ENCODE measurements at places on chromosomes 5 and 9. TPM values are rescaled to one million over a fixed set of nuclear protein-coding genes. Genes with fewer than 3 reads are reported as not detected.

Gene PRR7
- total RNA-seq = 5.2 TPM

DNA sequence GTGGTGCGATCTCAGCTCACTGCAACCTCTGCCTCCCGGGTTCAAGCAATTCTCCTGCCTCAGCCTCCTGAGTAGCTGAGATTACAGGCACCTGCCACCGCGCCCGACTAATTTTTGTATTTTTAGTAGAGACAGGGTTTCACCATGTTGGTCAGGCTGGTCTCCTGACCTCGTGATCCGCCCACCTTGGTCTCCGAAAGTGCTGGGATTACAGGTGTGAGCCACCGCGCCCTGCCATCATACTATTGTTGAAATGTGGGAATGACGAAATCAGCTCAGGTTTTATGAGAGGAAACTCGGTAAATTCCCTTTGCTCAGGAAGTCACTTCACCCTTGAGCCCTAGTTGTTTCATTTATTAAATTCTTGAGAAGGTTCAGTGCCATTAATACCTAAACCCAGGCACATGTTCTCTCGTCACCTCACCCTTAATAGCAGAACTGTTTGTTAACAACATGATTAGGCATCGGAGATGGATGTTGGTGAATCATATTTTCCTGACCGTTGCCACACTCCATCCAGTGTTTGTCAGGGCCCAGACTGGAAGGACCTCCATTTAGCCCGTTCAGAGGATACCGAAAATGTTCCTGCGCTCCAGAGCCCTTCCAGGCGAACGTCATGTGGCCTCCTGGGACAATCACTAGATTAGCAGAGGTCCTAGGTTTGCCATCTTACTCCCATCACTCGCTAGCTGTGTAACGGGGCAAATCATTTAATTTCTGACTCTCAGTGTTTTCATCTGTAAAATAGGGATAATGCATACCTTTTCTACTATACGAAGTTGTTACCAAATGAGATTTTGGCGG, 20.0 kb upstream of the CREBRF start:
- peak overlapping the region; percentile 71 for H3K27ac ChIP-seq
- peak overlapping the region; percentile 44 for H3K4me3 ChIP-seq
- H3K27me3 ChIP-seq = no peaks in the 10 kb centered on the region
- H3K36me3 ChIP-seq = peaks cover 6% of the 10 kb centered on the region
- DNase-seq = no peak

DNA sequence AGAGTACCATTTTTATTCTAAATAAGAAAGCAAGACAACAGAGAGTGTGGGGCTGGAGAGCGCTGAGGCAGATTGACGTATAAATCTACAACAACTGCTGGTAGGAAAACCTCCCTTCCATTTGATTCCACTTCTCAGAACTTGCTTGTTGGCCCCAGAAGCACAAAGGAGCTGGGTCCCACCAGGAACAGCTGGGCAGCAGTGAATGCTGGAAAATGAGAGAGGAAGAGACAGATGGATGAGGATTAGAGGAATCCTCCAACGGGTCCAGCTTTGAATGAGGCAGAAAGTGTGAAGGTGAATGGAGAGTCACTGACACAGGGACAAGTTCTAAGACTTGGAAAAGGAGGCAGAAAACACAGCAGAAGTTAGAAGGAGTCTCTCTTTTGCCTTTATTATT, 14.8 kb downstream of the TAS2R1 start:
- H3K36me3 ChIP-seq = no peaks in the 10 kb centered on the region
- no peak for DNase-seq
- H3K4me1 ChIP-seq = no peaks in the 10 kb centered on the region
- no peaks in the 10 kb centered on the region for H3K27me3 ChIP-seq

GRCh38 chr5:138438724-138439476, at the start of gene REEP2:
Gene REEP2 (plus strand): TSS chr5:138439057. CDS start chr5:138439209, 152 bp downstream.
- H3K4me3 ChIP-seq = no peak within 1 kb of the TSS
- H3K36me3 ChIP-seq = peaks cover 18% of the 10 kb centered on the region
- H3K4me1 ChIP-seq = peaks cover 13% of the 10 kb centered on the region
- no peaks in the 10 kb centered on the region for H3K27me3 ChIP-seq

GRCh38 chr5:86929123-86929766, 311.5 kb downstream of the COX7C start:
- H3K4me3 ChIP-seq = no peak overlapping the region
- H3K4me1 ChIP-seq = no peaks in the 10 kb centered on the region
- H3K27me3 ChIP-seq = no peaks in the 10 kb centered on the region
- DNase-seq = no peak
- no peak overlapping the region for H3K27ac ChIP-seq

GRCh38 chr5:14184082-14184481, 40.9 kb downstream of the TRIO start:
- H3K4me3 ChIP-seq = no peak overlapping the region
- no peaks in the 10 kb centered on the region for H3K4me1 ChIP-seq
- DNase-seq = no peak
- H3K27me3 ChIP-seq = no peaks in the 10 kb centered on the region
- no peaks in the 10 kb centered on the region for H3K36me3 ChIP-seq

DNA sequence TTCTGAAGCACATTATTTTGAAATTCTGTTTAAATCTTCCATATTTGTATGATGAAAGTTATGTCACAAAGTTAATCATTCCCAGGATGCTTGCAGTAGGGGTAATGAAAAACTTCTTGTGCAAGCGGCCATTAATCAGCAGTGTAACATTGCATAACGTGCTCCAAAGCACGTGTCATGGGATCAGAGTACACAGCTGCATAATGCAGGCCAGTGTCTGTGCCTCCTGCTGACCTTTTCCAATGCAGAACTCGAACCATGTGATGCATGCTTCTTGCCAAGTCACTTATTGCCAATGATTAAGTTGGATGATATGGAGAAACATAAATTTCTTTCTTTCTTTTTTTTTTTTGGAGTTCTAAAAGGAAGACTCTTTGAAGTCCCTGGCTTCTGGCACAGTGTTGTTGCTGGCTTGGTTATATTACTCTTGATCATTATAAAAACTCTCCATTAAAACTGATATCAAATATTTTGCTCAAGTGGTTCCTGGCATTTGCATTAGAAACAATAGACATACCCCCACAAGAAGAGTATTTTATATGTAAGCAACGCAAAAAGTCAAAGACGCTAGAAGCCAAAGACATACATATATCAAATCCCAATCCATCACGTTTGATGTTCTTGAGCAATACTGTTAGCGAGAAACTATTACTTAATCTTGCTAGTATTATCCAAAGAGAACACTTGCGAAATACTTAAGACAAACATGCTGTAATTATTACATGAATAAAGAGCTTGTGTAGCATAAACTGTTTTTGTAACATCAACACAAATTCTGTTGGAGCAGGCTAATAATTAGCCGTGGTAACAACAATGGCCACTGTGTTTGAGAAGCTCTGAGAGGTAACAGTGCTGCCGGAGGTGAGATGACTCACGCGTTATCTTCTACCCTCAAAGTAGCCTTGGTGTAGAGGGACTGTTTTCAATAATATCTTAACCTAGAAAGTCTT, 164.2 kb downstream of the AUH start:
- DNase-seq = no peak
- no peak overlapping the region for H3K27ac ChIP-seq
- no peaks in the 10 kb centered on the region for H3K36me3 ChIP-seq
- peaks cover 27% of the 10 kb centered on the region for H3K4me1 ChIP-seq

Gene CBY3
- 0.76 TPM for total RNA-seq

DNA sequence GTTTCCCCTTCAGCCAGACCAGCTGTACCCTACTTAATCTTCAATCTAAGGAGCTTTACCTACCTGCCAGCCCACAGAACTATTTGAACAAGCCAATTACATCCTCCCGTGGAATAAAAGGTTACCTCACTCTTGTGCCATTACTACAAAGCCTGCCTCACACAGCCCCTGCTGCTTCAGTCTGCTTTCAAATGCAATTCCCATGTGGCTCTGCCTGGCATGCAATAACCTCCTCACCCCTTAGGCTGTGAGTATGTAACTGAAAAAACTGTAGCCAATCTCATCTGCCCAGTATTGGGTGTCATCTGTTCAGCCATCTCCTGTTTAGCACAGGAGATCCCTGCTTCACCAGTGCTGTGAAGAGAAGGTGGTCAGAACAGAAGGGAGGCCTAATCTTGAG, 6.1 kb upstream of the GCNT1 start:
- no peaks in the 10 kb centered on the region for H3K27me3 ChIP-seq
- no peak overlapping the region for H3K4me3 ChIP-seq
- H3K27ac ChIP-seq = no peak overlapping the region

GRCh38 chr9:92740009-92740408, 24.6 kb downstream of the BICD2 start:
- DNase-seq = no peak
- H3K27me3 ChIP-seq = no peaks in the 10 kb centered on the region
- H3K36me3 ChIP-seq = no peaks in the 10 kb centered on the region
- H3K27ac ChIP-seq = no peak overlapping the region
- no peak overlapping the region for H3K4me3 ChIP-seq
- peaks cover 72% of the 10 kb centered on the region for H3K4me1 ChIP-seq

GRCh38 chr9:13732290-13732689, 452.8 kb upstream of the MPDZ start:
- H3K36me3 ChIP-seq = no peaks in the 10 kb centered on the region
- no peaks in the 10 kb centered on the region for H3K4me1 ChIP-seq
- H3K27me3 ChIP-seq = no peaks in the 10 kb centered on the region
- H3K27ac ChIP-seq = no peak overlapping the region

GRCh38 chr5:34485768-34486030, 170.4 kb upstream of the RAI14 start:
- no peak overlapping the region for H3K27ac ChIP-seq
- no peaks in the 10 kb centered on the region for H3K27me3 ChIP-seq
- H3K4me1 ChIP-seq = no peaks in the 10 kb centered on the region
- DNase-seq = no peak

Gene SPATA31E1
- total RNA-seq = not detected

Gene WWC1
- total RNA-seq = 2.0 TPM

DNA sequence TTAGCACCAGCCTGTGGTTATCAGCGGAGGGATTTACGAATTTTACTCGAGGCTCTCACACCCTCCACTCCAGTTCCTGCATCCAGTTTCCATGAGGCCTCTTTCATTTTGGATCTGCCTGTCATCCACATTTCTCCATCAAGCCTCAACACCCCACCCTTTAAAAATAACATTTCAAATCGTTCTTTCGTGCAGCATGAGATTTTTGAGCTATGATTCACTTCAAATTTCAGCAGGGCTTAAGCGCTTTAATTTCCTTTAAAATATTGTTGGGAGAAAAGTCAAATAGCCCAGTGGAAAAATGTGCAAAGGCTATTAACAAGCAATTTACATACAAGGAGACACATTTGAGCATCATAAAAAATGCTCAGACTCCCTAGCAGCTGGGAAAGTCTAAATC, 103.2 kb downstream of the MSX2 start:
- no peak overlapping the region for H3K27ac ChIP-seq
- H3K36me3 ChIP-seq = no peaks in the 10 kb centered on the region
- no peaks in the 10 kb centered on the region for H3K4me1 ChIP-seq
- H3K27me3 ChIP-seq = no peaks in the 10 kb centered on the region
- no peak for DNase-seq

Gene ANGPTL2
- total RNA-seq = not detected

DNA sequence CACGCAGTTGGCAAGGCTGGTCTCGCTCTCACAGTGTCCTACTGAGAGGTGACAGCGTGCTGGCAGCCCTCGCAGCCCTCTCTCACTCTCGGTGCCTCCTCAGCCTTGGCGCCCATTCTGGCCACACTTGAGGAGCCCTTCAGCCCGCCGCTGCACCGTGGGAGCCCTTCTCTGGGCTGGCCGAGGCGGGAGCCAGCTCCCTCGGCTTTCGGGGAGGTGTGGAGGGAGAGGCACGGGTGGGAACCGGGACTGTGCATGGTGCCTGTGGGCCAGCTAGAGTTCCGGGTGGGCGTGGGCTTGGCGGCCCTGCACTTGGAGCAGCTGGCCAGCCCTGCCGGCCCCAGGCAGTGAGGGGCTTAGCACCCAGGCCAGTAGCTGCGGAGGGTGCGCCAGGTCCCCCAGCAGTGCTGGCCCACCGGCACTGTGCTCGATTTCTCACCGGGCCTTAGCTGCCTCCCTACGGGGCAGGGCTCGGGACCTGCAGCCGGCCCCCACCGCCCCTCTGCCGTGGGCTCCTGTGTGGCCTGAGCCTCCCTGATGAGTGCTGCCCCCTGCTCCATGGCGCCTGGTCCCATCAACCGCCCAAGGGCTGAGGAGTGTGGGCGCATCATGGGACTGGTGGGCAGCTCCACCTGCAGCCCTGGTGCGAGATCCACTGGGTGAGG, 15.7 kb upstream of the RNF180 start:
- no peak overlapping the region for H3K4me3 ChIP-seq
- no peaks in the 10 kb centered on the region for H3K27me3 ChIP-seq
- H3K36me3 ChIP-seq = no peaks in the 10 kb centered on the region
- H3K4me1 ChIP-seq = no peaks in the 10 kb centered on the region

- no peak overlapping the region for H3K27ac ChIP-seq
- no peaks in the 10 kb centered on the region for H3K36me3 ChIP-seq
These were observed 130.7 kb upstream of the NTRK2 start for GRCh38 chr9:84538879-84539278.

GRCh38 chr5:154059583-154059982, 20.8 kb downstream of the MFAP3 start:
- H3K36me3 ChIP-seq = no peaks in the 10 kb centered on the region
- H3K27me3 ChIP-seq = no peaks in the 10 kb centered on the region
- peak; percentile 44 for DNase-seq
- H3K27ac ChIP-seq = no peak overlapping the region

- H3K27ac ChIP-seq = no peak overlapping the region
- H3K27me3 ChIP-seq = no peaks in the 10 kb centered on the region
- H3K4me3 ChIP-seq = no peak overlapping the region
These were observed 498.5 kb upstream of the TYRP1 start for GRCh38 chr9:12194731-12195130.

Gene IFNA5
- not detected for total RNA-seq

DNA sequence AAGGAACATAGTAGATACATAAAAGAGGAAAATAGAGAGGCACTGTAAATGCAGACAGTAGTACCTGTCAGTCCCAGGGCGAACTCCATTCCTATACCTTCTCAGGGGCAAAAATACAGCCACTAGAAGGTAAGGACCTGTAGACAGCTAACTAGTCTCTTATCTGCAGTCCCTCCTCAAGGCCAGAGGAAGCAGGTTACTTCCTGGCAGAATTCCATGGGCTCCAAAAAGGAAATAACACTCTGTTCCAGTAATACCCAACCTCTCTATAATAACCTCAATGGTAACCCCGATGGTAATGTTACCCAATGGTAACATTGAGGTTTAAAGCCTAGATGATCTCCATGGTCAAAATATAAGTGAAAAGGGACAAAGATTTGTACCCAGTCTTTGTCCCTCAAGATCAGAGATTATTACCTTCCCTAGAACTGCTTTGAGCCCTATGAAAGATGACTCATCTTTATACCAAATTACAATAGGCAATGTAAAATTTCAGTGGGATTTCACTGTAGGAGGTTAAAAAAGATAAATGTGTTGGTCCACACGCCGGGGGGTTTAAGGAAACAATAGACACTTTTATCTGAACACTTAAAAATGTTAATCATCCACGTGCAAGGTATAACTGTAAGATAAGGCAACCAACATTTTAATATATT, 113.0 kb downstream of the DENND1A start:
- no peak overlapping the region for H3K27ac ChIP-seq
- no peak for DNase-seq
- H3K4me3 ChIP-seq = no peak overlapping the region
- H3K27me3 ChIP-seq = no peaks in the 10 kb centered on the region

Gene SV2C
- total RNA-seq = not detected

DNA sequence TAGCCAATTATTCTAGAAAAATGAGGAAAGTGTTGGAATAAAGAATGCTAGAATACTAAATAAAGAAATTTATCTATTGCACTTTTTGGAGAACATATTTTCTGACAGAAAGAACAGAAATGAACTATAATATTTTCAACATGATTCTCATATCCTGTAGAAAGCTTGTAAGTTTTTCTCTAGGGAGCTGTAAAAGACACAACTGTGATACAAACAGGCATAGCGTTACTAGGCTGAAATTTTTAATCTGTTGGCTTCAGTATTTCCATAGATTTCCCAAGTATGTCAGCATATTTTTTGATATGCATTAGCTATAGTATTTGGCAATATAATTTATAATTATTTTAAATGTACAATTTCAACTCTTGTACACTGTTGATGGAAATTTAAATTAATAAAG, 31.3 kb downstream of the ANXA1 start:
- H3K4me1 ChIP-seq = no peaks in the 10 kb centered on the region
- no peak for DNase-seq
- H3K27me3 ChIP-seq = no peaks in the 10 kb centered on the region

Measured in CD4-positive, alpha-beta memory T cell (primary cell).